ENCODE measurements at places on chromosomes 16 and 17. TPM values are rescaled to one million over a fixed set of nuclear protein-coding genes. Genes with fewer than 3 reads are reported as not detected.

GRCh38 chr16:87391324-87391949, 699 bp upstream of the MAP1LC3B start:
- no peak for DNase-seq

- DNase-seq, result no peak
These were observed 12.6 kb downstream of the THRA start for GRCh38 chr17:40075201-40075941.

- DNase-seq, result no peak
These were observed 68.9 kb upstream of the MSI2 start for GRCh38 chr17:57187391-57187790.

DNA sequence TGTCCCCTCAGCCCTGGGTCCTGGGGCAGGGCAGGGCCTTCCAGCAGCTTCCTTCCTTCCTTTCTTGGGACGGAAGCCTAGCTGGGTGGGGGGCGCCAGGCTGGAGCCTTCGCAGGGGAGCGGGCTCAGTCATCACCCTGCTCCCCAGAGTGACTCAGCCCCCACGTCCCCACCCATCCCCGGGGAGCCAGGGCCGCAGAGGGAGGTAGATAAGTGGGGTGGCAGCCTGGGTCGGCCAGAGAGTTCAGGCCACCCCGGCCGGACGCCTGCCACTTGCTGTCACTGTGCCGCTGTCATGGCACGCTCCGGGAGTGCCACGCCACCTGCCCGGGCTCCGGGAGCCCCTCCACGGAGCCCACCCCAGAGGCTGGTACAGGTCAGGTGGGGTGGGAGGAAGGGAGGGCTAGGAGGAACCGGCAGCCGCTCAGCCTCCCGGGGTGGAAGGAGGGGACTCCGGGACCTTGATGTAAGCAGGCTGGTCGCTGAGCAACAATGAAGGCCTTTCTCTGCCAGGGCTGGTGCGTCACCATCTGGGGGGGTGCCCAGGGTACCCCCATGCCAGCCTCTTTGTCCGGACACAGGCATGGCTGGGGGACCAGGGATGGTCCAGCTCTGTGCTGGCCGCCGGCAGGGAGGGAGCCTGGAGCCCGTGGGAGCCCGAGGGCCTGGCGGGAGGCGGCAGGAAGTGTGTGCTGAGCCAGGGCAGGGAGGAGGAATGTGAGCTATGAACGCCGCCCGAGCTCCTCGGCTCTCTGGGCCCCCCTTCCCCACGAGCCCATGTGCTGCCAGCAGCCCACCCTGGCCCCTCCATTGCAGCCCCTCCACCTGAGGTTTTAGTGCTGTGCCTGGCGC, 6.6 kb downstream of the NHERF2 start:
- DNase-seq, result no peak

GRCh38 chr17:55661963-55662834, 60.5 kb downstream of the TMEM100 start:
- no peak for DNase-seq

DNA sequence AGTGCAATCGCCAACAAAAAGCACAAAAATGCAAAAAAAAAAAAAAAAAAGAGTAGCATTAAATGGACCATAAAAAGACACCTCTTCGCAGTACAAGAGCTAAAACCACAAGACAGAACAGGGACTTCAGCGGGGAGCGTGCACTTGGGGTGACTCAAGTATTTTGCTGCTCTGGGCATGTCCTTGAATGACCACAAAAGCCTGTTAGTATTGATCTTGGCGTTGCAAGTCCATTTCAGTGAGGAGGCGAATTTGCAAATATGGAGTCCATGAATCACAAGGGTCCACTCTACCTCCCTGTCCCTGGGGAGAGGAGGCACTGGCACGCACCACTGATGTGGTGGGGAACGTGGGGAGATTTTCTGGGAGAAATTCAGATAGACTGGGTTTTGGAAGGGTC, 78.9 kb downstream of the CNGB1 start:
- peak; percentile 83 for DNase-seq

GRCh38 chr17:77492446-77493237, 351.9 kb downstream of the SEC14L1 start:
- DNase-seq, result no peak

- no peak for DNase-seq
These were observed 119.6 kb downstream of the CYLD start for GRCh38 chr16:50861451-50861850.

- no peak for DNase-seq
These were observed 20.9 kb downstream of the SOCS1 start for GRCh38 chr16:11234884-11235702.

- DNase-seq, result no peak
These were observed 3.4 kb upstream of the HOXB5 start for GRCh38 chr17:48596735-48597527.

GRCh38 chr16:71540-72401, 660 bp downstream of the RHBDF1 start:
- DNase-seq, result no peak

DNA sequence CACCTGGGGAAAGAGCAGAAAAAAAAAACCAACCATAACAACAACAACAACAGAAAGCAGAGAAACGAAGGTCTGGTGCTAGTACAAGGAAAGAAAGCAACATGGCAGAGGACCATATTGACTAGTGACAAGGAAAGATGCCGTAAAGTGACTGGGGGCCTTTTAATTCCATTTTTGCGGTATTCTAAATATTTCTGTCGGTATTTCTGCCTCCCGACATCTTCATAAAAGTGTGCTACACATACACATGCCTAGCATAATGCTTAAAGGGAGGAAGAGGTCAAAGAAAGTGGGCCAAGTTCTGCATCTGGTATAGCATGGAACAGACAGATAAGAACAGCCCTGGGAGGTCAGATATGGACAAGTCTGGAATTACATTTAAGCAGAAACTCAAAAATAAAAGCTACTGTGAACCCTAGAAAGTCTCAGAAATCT, 19.5 kb upstream of the RNF43 start:
- DNase-seq, result no peak

GRCh38 chr17:42098730-42099399, 592 bp upstream of the ZNF385C start:
- no peak for DNase-seq

GRCh38 chr17:67496286-67496685, 119.2 kb downstream of the PITPNC1 start:
- no peak for DNase-seq

PIPOX gene
- not detected for total RNA-seq

CORO6 gene
- total RNA-seq, result 4.4 TPM

SCNN1B gene
- total RNA-seq, result 0.17 TPM

PITPNM3 gene
- total RNA-seq, result 0.65 TPM

FBXO39 gene
- not detected for total RNA-seq

HS3ST3A1 gene
- 5.8 TPM for total RNA-seq

All from epithelial cell of proximal tubule (primary cell).